Stimulated activated CD8-positive, alpha-beta memory T cell treated with anti-CD3 and anti-CD28 coated beads, Interleukin-7, amount 100 ng/mL, for 24 hours (primary cell): ENCODE measurements at places on chromosomes 12 and 14.

- DNase-seq, result no peak
Observed at GRCh38 chr14:85634205-85634604, 104.3 kb downstream of the FLRT2 start.

DNA sequence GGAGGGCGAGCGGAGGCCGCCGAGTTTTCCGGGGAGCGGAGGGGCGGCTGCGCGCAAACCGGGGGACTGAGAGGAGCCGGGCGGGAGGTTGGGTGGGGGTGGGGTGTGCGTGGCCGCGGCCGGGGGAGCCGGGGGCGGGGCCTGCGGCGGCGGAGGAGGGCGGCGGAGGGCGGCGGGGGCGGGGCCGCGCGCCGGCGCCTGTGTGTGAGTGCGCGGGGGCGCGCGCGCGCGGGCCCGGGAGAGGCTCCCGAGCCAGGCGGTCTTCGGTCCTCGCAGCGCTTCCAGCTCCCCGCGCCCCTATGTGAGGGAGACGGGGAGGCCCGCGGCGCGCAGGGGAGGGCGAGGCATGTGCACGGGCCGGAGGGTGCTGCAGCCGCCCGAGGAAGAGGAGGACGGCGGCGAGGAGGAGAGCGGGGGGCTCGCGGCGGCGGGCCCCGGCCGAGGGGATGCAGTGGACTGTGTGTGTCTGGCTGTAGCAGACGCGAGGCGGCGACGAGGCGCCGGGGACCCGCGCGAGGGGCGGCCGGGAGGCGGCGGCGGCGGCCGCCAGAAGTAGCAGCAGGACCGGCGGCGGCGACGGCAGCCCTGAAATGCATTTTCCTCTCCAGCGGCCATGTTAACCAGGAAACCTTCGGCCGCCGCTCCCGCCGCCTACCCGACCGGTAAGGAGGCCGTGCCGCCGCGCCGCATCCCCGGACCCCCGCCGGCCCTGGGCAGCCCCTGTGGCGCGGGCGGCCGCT, at the start of gene DYRK2:
DYRK2 (plus strand) TSS at position 225 of the 740 bp plus-strand sequence; CDS start at position 614, 389 bp downstream.
- DNase-seq, result no peak

GRCh38 chr12:91111366-91112325, at the start of gene LUM:
Gene LUM, minus strand, starts transcription at chr12:91111494. Its CDS starts 2,515 bp downstream, at chr12:91108979.
- no peak for DNase-seq

DNA sequence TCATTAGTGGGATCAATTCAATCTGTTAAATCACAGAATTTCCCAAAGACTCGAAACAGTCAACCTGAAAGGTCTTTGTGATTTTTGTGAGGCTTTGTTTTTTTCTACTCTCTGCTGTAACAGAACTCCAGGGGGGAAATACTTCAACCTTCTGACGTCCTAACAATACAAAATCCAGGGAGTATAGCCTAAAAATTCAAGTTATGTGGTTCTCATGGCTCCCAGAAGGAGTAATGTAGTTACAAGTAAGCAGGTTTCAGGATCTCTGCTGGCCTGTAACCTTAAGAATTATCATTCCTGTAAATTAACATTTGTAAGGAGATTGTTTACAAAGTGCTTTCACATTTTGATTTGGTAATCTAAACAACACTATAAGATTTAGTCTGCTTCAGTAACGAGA, 39.9 kb downstream of the VEZT start:
- DNase-seq, result no peak

GRCh38 chr14:87489196-87489819, 503.7 kb downstream of the GALC start:
- no peak for DNase-seq

DNA sequence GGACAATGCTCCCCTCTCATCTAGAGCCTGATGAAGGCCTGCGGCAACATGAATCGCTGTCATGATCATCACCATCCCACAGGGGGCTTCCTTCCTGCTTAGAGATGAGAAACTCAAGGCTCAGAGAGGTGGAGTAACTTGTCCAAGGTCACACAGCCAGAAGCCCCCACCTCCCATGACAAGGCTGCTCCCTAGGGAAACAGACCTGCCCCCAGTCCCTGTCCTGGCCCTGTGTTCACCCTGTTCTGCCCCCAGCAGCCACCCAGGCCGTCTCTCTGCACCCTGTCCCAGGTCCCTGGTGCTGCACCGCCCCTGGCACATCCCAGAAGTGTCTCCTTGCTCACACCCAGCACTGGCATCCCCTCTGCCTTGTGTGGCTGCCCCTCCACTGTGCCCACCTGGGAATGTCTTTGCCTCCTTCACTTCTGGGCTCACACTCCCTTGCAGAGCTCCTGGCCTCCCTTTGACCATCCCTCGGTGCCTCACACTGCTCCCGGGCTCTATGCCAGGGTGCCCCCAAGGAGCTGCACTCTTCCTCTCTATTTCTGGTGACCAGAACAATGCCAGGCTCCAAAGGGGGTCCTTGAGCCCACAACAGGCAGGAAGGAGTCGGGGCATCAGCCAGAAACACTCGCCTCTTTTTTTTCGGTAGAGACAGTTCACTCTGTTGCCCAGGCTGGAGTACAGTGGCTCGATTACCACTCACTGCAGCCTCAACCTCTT, 70.5 kb downstream of the BCL11B start:
- DNase-seq, result no peak

- no peak for DNase-seq
Observed at GRCh38 chr14:75254381-75254822, 24.2 kb upstream of the FOS start.

- DNase-seq, result no peak
Observed at GRCh38 chr12:43162138-43162537, 389.9 kb downstream of the ADAMTS20 start.
